ENCODE measurements at places on chromosomes 13 and 19. TPM values are rescaled to one million over a fixed set of nuclear protein-coding genes. Genes with fewer than 3 reads are reported as not detected.

The ZNF763 gene
- 3.0 TPM for total RNA-seq

- DNase-seq, result no peak
These were observed 58.6 kb downstream of the WASF3 start for GRCh38 chr13:26616126-26616525.

DNA sequence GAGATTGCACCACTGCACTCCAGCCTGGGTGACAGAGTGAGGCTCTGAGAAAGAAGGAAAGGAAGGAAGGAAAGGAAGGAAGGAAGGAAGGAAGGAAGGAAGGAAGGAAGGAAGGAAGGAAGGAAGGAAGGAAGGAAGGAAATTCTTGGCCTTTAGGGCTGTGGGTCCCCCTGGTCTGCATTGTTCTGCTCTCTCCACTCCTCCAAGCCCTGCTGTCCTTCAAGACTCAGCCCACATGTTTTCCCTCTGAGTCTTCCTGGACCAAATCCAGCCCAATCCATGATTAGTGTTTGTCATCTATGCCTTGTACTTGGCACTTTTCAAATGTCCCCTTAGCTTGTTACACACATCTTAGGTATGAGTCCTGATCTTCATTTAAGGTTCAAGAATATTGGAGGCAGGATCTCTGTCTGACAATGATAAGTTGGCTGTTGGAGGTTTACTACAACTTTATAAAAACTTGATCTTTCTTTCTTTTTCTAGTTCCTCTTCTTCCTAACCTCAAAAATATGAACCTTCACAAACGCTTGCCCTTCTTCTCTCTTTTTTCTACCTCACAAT is 48.8 kb upstream of the INTS6 start:
- no peak for DNase-seq

The PCDH17 gene
- total RNA-seq, result 16.8 TPM

DNA sequence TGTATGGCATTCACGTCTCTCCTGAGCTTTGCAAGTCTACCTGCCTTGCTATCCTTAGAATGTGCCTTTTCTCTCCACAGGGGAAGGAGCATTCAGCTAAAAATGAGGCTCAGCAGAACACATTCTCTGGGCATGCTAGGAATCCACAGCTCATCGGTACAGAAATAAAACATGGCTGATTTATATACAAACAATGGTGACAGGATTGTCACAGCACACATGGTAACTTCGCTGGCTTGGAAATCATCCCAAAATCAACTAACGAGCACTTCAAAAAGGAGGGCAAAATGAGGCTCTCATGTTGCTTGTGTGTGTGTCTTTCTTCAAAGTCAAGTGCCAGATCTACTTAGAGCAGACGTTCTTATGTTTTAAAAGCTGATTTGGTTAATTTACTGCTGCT is 373.0 kb downstream of the FGF14 start:
- DNase-seq, result no peak

DNA sequence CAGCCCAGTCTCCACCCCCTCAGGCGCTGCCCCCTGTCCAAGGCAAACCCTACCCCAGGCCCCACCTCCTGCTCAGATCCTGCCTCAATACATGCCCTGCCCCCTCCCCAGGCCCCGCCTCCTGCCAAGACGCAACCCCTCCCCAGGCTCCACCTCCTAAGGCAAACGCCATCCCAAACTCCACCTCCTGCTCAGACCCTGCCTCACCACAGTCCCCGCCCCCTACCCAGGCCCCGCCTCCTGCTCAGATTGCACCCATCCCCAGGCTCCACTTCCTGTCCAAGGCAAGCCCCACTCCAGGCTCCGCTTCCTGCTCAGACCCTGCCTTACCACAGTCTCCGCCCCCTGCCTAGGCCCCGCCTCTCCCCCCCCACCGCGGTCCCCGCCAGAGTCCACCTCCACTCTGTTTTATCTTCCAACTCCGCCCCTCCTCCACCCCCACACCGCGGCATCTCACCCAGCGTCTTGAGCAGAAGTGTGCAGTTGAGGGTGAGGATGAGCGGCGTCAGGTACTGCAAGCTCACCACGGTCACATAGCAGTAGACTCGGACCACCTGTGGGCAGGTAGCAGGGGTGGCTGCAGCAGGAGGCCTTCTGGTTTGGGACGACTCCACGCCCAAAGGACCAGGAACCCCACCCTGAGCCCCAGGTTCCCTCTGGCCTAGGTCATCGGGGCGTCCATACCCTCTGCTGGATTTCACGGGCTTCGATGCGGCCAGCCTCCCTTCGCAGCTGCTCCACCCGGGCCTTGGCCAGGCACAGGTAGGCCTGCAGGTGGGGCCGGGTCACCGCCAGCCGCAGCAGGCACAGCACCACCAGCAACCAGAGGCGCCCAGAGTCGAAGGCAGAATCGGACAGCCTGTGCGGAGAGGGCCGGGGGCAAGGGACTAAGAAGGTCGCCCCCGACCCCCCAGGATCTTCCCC is 17.7 kb downstream of the TMEM161A start:
- no peak for DNase-seq

DNA sequence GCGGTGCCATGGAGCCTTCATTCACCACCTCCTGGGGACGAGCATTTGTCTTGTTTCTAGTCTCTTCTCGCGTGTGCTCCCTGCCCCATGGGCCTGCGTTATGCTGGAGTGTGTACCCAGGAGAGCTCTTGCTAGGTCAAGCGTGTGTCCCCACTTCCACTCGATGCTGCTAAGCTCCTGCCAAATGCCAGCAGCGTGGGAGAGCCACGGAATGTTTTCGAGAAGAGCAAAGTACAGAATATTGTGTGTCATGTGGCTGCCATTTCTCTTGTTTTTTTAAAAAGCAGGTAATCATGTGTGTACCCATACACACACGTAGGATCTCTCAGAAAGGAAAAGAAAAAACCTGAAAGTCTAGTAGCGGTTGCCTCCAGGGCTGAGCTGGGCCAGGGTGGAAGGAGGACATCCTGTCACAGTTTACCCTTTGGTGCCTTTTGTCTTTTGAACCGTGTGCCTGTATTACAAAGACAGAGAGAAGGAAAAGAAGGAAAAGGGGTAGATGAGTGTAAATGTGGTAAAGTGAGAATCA is 28.6 kb downstream of the PAK4 start:
- no peak for DNase-seq

The WDR88 gene
- total RNA-seq, result not detected

GRCh38 chr19:51822946-51823345 is 28.0 kb downstream of the FPR3 start:
- no peak for DNase-seq

DNA sequence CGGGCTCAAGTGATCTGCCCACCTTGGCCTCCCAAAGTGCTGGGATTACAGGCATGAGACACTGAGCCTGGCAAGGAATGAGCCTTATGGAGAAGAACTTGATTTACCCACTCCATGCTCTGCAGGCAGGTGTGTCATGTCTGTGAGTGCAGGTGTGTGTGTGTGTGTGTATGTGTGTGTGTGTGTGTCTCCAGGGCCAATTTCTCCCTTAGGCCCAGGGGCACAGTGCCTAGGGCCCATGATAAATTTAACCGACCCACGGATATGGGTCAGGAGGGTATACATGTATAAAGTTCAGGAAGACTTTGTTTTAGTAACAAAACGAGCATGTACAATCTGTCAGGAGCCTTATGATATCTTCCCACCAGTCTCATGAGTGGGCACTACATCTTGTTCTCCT is 4.6 kb upstream of the FOSB start:
- DNase-seq, result no peak

The SMIM24 gene
- total RNA-seq, result not detected

DNA sequence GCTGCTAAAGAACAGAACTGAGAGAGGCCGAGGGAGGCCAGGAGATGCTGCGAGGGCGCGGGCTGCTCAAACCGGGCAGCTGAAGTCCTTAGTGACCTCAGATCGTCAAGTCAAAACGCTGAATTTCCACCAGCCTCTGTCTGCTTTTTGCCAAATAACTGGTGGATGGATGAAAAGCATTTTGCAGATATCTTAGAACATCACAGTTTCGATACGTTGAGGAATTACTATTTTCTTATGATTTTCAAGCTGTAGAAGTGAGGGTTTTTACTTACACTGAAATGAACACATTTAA is 2.0 kb downstream of the GPC6 start:
- no peak for DNase-seq

GRCh38 chr13:42221121-42221765 is 50.7 kb upstream of the AKAP11 start:
- DNase-seq, result no peak

The TMIGD2 gene
- 1.6 TPM for total RNA-seq

GRCh38 chr19:10986301-10987127 is 25.7 kb downstream of the SMARCA4 start:
- DNase-seq, result peak; percentile 67

DNA sequence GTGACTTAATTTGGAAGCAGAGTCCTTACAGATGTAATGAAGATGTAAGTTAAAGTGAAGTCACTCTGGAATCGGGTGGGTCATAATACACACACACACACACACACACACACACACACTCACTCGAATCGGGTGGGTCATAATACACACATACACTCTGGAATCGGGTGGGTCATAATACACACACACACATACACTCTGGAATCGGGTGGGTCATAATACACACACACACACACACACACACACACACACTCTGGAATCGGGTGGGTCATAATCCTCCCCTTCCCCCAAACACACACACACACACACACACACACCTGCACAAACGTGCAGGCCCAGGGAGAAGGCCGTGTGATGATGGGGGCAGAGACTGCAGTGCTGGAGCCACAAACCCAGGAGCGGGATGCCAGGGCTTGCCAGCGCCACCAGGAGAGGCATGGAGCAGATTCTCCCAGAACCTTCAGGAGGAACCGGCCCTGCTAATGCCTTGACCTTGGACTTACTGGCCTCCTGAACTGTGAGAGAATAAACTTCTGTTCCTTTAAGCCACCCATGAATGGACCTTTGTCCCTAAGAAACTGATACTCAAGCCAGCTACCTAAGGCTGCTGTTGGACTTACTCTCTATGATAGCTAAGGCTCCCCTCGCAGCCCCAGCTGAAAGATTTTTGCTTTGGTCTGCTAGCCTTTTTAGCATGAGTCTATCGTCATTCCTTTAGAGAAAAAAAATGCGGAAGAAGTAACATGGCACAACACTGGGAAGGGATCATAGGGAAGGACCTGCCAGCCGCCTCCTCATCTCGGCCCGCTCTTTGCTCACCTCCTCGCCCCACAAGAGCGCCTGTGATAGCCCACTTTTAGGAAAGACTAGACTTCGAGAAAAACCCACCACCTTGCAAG is 136.2 kb upstream of the RNF113B start:
- DNase-seq, result peak; percentile 52

GRCh38 chr19:31220540-31220939 is 128.7 kb downstream of the TSHZ3 start:
- DNase-seq, result no peak

DNA sequence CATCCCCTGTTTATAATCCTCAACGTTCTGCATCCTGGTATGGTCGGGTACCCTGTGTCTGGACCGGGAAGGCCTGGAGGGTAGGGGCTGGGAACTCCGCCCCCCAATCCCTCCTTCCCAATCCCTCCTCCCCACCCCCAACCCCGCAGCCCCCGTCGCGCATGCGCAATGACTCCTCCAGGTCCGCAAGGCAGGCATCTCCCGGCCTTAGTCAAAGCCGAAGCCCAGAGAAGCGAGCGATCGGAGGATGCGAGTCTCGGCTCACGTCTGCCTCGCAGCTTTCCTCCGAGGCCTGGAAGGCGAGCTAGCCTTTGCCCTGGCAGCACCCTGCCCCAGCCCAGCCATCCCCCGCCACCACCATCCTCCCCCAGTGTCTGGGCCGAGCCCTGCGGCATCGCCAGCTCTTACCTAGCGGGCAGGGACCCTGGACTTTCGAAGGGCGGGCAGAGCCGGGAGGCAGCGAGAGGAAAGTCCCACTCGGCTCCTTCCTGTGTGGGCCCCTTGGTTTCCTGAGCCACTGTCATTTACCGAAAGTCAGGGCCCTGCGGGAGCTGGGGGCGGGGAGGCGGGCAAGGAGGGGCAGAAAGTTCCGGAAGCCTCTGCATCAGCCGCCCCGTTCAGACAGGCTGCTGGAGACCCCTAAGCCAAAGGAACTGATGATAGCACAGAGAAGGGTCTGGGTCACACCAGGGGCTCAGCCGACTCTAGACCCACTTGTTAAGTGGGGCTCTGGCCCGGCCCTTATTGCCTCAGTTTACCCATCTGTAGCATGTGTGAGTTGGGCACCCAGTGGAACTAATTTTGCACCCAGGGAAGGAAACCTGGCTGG is at the start of gene JAK3:
JAK3 (minus strand) TSS at position 445 of the 829 bp plus-strand sequence. CDS start 3,565 bp downstream, outside the sequence.
- DNase-seq, result peak; percentile 87

- DNase-seq, result no peak
These were observed 30.5 kb downstream of the TNFSF14 start for GRCh38 chr19:6639439-6639838.

The FPR2 gene
- total RNA-seq, result 52.4 TPM

The RASA3 gene
- total RNA-seq, result 20.4 TPM

DNA sequence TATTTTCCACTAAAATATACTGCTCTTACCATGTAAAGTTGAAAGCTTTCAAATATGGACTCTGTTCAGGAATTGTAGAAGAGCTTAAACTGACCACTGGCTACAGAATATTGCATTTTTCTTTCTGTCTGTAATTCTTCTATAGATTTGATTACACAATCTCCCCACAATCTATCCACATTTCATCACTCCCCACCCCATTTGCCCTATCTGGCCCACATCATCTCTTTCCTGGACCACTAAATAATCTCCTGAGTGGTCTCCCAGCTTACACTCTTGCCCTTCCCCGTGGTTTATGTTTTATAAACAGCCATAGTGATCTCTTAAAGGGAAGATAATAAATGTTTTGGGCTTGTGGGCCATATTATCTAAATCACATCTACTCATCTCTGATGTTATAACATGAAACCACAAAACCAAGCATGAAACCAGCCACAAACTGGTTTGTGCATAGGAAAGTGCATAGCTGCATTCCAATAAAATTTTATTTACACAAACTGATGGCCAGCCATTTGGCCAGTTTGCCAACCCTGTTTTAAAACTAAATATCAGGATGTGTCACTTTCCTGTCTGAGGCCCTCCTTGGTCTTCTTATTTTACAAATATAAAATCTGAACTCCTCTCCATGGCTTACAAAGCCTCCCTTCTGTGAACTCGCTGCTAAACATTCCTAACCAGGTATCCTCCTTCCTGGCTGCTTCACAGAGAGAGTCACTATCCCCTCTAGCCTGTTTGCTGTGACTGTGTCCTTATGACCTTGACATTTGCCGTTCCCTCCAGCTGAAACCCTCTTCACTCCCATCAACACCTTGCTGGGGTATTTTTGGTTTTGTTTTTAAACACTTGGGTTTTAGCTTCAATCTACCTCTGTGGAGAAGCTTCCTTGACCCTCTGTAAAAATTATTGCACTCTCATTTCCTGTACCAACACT is 500.9 kb downstream of the GPC6 start:
- DNase-seq, result no peak

DNA sequence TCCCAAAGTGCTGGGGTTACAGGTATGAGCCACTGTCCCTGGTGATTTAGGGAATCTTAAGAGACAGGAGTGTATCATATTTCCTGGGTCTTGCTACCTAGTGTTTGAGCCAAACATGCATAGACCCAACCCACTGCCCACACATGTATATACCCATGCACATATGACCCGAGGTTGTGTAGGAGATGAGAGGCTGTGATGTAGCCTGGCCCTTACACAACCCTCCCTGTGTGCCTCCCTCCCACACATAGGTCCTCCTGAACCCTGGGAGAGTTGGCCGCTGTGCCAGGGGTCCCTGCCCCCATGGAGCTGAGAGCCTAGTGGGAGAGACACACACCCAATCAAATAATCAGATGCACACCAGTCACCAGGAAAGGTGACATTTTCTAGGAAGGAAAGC is 365.9 kb downstream of the ZNF536 start:
- DNase-seq, result no peak

The LAIR1 gene
- total RNA-seq, result 91.7 TPM

The ACP7 gene
- not detected for total RNA-seq
